GOT3 (cell line): ENCODE measurements at places on chromosomes 13 and 19.

DNA sequence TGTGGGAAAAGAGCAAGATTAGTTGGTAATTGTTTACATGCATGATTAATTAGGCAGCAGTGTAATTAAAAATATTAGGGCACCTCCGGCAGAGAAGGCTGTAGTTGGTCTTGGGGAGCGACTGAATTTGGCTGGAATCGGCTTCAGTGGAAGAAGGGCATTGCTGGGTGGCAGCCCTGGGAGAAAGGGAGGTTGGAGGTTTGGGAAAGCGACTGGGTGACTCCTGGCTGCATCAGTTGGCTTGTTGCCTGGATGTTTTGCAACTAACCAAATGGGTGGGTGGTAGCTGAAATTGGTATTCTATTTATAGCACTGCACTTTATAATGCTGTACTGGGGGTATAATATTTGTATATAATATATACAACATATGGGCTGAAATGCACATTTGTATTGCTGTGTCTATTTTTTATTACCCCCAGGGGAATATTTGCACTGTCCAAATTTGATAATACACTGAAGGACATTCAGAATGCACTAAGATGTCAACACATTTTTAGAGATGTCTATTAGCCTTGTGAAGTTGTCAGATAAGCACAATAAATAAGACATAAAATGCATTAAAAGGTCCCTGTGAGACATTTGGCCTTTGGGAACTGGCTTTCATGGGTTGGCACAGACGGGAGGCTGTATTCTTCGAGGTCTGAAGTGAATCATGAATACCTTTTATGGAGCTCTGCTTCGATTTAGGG, 1.7 kb downstream of the B3GLCT start:
- no peak for DNase-seq

- no peak for DNase-seq
These were observed 17.8 kb downstream of the LMTK3 start for GRCh38 chr19:48493718-48494401.

- DNase-seq: no peak
These were observed 32.2 kb upstream of the FBL start for GRCh38 chr19:39878398-39878797.

- no peak for DNase-seq
These were observed 10.0 kb upstream of the IGSF23 start for GRCh38 chr19:44603201-44603945.

- no peak for DNase-seq
These were observed 450.0 kb upstream of the SLC10A2 start for GRCh38 chr13:103516015-103516795.

- DNase-seq: no peak
These were observed 788.3 kb upstream of the SLITRK5 start for GRCh38 chr13:86882835-86883234.

DNA sequence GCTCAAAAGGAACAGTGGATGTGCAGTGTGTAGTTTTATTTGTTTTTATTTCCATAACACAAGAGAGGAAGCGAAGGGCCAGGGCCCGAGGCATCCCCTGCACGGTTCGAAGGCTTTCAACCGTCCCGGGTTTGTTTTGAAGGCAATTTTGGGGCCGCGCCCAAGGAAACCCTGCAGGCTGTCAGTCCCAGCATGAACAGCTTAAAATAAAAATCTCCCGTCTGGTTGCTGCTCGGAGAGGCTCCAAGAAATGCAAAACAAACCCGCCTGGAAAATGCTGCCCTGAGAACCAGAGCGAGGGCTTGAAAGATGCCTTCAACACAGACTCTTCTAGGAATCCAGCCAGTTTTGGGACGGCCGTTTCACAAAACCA, 16.0 kb downstream of the LSM4 start:
- DNase-seq: no peak

GRCh38 chr13:110687736-110688135, 18.2 kb downstream of the CARS2 start:
- no peak for DNase-seq

DNA sequence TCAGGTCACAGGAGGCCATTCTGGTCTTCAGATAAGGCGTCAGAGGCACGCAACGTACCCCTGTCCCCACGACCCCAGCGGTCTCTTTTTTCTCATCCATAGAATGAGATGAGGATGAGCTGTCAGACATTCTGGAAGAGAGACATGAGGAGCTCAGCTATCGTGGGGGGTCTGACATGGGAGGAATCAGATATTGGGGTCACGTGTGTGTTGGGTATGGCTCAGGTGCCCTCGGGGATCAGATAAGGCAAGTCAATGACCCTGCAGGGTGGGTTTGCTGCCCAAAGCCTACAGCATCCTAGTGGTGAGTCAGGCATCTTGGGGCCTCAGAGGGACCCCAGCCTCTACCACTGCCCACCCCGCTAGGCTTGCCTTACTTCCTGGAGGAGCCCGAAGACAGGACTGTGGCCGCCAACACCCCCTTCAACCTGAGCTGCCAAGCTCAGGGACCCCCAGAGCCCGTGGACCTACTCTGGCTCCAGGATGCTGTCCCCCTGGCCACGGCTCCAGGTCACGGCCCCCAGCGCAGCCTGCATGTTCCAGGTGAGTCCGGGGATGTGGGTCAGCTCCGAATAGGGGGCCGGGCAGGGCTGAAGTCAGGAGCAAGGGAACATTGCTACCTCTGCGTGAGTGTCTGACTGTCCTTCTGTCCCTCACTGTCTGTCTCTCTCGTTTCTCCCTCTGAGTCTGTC, 2.6 kb downstream of the AXL start:
- no peak for DNase-seq

DNA sequence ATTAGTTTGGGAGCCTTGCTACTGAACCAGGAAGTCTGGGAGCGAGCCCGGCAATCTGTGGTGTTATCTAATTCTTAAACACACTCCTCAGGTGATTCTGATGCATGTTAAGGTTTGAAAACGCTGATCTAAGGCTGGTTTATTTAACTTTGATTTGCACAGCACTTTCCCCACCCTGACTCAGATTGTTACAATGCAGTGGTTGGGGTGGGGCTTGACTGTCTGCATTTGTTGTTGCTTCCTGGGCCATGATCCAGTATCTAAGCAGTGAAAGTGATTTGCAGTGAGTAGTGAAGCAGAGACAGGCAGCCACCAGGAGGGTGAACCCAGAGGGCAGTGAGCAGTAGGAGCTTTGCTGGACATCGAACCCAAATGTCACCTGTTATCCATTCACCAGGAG, 81.6 kb upstream of the ARGLU1 start:
- no peak for DNase-seq

GRCh38 chr19:55156202-55157063, 1.1 kb downstream of the TNNI3 start:
- DNase-seq: no peak

DNA sequence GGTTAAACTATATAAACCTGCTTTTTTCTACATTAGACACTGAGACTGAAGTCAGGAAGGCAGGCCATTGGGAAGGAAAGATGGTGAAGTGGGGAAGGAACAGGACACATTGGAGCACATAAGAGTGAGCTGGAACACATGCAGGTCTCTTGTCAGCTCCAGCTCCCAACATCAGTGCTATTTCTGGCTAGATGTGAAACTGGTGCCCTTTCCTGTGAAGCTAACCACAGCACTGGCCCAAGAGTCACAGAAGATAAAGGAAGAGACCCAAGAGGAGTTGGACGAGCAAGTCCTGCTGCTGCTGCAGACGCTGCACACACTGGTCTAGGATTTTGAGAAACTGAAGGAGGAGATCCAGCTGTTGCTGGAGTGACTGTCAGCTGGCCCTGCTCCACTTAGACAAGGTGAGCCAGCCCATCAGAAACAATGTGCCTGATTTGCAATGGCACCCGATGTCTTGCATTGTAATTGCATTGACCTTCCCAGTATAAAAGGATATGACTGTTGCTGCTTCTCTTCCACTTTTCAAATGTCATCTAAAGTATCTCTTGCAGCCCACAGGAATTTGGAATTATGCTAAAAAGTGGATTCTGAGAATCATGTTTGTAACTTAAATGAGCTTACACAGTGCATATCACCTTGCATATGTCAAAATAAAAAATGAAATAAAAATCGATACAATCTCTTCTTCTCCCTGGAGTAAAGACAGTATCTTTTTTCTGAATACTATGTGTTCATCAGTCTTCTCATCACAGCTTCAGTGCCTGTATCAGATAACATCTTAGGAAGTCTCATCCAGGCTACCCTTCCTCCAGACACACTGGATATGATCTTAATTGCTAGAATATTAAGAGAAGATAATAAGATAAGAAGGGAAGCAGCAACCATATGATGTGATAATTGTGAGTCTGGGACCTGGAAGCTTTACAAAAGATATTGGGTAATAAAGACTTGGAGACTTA, 230.7 kb upstream of the SPRY2 start:
- DNase-seq: no peak

GRCh38 chr19:4976401-4977298, 7.7 kb downstream of the KDM4B start:
- DNase-seq: no peak
